Liver (tissue), 10 donors: ENCODE measurements at places on chromosomes 7 and 10.

GRCh38 chr10:124975977-124976514 is 34.1 kb downstream of the ZRANB1 start:
- DNase-seq, result no peak

DNA sequence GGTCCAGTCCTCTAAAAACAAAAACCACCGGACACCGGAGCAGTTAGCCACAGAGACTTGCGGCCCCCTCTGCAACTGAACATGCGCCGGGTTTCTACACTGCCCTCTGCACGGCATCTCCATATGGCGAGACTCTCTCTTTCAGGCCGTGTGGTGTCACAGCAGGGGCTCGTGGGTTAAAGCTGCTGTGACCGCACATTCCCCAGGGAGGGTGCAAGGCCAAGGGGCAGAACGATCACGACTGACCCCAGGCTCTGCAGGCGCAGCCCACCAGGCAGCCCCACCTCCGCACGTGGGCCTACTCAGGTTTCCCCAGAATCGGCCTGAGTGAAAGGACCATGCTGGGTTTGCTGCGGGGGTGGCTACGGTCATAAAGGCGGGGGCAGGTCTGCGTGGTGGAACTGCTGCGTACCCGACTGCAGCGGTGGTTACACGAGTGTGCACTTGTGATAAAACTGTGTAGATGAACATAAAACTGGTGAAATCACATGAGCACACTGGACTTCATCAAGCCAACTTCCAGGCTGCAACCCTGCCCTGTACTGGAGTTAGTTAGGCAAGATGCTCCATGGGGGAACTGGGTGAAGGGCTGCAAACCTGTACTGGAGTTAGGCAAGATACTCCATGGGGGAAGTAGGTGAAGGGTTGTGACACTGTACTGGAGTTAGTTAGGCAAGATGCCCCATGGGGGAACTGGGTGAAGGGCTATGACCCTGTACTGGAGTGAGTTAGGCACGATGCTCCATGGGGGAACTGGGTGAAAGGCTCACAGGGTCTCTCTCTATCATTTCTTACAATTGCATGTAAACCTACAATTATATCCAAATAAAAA is 81.4 kb upstream of the PPP2R2D start:
- peak; percentile 25 for DNase-seq

- DNase-seq, result no peak
Observed at GRCh38 chr10:38072552-38072951, 21.6 kb upstream of the ZNF37A start.

- no peak for DNase-seq
Observed at GRCh38 chr10:118551535-118552100, 43.8 kb downstream of the PRLHR start.

DNA sequence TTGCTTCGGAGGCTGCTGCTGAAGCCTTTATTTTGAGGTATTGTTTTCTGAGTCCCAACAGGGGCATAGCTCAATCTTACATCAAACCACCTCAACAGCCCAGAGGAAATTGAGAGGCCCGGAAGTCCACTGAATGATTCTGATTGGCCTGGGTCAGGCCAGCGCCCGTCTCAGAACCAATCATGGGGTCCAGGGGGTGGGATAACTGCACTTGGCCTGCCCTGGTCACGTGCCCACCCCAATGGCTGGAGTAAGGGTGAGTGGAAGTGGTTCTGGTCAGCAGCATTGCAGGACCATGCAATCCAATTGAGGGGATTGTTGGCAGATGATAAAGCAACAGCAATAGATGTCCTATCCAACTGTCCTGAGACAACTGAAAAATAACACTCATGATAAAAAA is 190.6 kb downstream of the HERPUD2 start:
- no peak for DNase-seq

GRCh38 chr10:62384057-62384446 is 9.9 kb downstream of the ZNF365 start:
- no peak for DNase-seq

- DNase-seq, result no peak
Observed at GRCh38 chr7:94335586-94335985, 59.1 kb upstream of the COL1A2 start.

- no peak for DNase-seq
Observed at GRCh38 chr7:18425838-18426445, 69.6 kb upstream of the HDAC9 start.

DNA sequence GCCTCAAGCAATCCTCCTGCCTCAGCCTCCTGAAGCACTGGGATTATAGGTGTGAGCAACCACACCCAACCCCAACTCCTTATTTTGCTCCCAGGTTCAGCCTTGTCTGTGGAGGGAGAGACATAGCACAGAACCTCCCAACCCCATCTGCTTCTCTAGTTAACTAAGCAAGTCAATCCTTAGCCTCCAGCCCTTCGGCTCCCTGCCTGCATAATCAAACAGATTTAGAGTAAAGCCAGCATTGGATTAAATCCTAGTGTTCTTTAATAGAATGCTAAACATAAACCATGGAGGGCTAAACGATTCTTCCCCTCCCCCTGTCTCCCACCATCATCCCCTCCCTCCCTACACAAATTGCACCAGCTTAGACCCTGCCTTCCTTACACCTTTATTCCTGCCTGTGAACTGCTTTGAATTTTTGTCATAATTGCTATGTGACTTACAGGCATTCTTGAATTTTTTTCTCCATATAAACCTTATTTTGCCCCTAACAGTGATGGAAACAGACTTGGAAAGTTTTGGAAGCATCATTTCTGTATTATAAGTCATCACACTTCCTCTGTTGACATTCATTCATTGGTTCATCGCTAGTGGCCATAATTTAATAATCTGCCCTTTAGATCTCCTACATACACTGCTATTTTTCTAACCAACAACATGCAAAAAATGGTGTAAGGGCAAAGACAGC is 72.6 kb upstream of the TOMM7 start:
- DNase-seq, result no peak

DNA sequence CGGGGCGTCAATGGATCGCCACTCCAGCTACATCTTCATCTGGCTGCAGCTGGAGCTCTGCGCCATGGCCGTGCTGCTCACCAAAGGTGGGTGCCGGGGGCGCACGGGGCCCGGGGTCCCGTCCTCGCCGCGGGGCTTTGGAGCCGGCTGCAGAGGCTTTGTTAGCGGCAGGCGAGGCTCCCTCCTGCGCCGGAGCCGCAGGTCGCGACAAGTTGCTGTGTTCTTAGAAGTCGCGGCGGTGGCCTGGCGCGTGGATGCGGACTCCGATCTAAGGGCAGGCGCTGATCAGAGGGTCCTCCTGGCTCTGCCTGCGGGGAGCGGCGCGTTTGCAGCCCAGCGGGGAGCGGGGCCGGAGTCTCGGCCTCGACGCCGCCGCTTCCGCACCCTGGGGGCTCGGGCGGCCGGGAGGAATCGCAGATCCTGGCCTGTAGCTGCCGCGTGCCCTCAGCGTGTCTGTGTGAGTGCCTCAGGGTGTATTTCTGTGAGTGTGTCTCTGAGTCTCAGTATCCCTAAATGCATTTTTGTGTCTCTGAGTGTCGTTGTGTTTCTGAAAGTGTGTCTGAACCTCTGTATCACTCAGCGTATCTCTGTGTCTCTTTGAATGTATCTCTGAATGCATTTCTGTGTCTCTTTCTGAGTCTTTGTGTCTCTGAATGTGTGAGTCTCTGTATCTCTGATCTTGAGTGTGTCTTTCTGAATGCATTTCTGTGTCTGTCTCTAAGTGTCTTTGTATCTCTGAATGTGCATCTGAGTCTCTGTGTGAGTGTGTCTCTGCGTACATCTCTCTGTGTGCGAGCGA is 766 bp downstream of the BAMBI start:
- DNase-seq, result peak; percentile 39

DNA sequence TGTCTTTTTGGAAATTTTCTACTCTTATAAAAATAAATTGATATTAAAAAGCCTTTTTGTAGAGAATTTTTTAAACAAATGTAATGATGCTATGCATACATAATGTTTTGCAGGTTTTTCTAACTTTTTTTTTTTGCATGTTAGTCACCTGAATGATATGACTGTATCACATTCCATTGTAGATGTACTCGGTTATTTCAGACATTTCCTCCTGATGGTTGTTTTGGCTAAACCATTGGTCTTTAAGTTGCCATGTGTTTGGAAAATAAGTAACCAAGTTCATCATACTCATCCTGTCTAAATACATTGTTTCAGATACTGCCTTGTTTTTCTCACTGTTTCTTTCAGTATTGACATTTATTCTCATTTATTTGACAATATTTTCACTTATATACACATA is 25.8 kb downstream of the NHLRC2 start:
- no peak for DNase-seq

GRCh38 chr7:137007001-137007694 is 138.7 kb downstream of the CHRM2 start:
- DNase-seq, result no peak

- no peak for DNase-seq
Observed at GRCh38 chr7:79988653-79989052, 146.0 kb upstream of the GNAI1 start.

- DNase-seq, result no peak
Observed at GRCh38 chr10:75705426-75705825, 274.0 kb downstream of the LRMDA start.

DNA sequence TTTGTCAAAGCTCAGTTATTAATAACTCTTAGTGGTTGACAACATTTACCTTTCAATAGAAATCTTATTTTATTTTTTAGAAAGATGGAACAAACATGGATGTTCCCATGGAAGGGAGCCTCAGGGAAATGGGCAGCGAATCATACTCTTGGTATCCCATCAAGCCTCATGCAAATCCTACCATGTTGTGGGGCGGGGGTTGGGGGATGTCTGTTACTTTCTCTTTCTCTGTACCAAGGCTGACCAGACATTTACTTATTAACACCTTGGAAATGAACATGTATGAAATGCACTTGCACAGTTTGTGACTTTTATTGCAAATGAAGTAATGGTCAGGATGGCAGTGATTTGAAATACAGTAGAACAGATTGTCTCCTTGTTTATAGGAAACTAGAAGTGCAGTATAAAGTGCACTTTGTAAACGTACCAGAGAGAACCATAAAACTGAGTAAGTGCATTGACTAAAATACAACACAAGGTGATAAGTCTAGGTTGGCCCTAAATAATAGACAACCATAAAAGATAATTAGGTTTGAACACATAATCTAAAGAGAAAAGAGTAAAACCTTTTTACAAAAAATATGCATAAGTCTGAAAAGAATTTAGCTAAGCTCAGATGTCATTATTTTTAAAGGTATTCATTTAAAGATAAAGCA is 32.4 kb downstream of the SEMA3D start:
- DNase-seq, result no peak

GRCh38 chr7:77879272-77879671 is 80.7 kb downstream of the PHTF2 start:
- no peak for DNase-seq

DNA sequence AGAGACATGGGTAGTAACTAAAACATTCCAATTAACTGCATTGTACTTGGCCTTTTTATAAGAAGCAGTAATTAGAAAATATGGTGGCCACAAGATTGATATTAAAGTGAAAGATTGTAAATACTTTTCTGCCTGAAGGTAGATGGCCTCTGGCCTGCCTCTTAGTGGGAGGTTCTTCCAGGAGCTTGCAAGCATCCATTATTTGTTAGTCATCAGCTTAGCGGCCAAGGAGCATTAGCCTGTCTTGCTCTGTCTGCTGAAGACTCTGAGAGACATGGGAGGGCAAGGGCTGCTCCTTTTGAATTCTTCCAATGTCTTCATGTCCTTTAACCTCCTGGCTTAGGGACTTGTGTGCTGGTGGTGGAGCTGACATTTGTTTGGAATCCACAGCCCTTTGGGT is 80.4 kb downstream of the TCF7L2 start:
- no peak for DNase-seq

DNA sequence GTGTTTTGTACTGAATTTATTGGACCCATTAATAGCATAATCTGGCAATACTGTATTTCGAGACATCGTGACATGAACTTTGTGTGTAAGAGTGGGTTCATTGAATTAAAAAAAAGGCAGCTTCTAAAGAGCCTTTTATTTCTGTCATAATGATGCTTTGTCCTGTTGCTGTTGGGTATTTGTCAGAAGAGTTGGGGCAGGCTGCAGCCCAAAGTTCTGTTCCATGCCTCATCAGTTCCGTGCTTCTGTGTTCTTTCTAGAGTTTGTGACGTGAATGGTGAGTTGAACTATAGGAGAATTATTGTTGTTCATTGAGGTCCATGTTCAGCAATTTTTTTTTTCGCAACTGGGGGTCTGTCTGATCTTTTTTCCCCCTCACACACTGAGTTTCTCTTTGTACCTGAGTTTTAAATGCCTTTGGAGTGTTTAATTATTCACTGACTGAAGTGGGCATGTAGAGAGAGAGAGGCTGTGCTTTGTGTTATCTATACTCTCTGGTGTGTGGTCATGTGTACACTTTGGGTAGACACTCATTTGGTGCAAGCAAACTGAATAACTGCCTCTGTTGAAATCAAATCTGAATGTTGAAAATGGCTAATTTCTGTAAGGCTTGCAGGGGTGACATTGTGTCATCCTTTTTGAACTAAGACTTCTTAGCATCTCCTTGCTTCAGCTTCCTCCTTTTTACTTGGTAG is 69.8 kb downstream of the ADD3 start:
- DNase-seq, result no peak

- no peak for DNase-seq
Observed at GRCh38 chr7:37729181-37729580, 45.6 kb downstream of the GPR141 start.

DNA sequence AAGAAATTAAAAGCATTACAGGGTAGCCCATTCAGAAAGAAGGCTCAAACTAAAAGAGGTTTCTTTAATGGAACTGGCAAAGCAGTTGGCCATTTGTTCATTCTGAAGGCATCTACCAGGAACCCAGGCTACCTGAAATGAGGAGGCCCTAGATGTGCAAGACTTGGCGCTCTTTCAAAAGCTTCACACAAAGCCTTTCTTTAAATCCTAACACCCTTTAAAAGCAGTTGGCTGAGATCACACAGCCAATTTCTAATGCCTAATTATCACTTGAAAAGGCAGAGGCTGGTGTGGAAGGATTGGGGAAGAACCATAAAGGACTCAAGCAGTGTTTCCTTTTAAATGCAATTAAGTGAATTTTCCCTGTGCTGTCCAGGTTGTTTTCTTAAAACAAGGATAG is 23.2 kb downstream of the PPP1R17 start:
- DNase-seq, result no peak

GRCh38 chr10:47325303-47326291 is 3.3 kb downstream of the GDF2 start:
- DNase-seq, result no peak
